ENCODE measurements at places on chromosomes 4 and X.

GRCh38 chrX:2351999-2352995 is 148.5 kb downstream of the DHRSX start:
- no peak for DNase-seq

DNA sequence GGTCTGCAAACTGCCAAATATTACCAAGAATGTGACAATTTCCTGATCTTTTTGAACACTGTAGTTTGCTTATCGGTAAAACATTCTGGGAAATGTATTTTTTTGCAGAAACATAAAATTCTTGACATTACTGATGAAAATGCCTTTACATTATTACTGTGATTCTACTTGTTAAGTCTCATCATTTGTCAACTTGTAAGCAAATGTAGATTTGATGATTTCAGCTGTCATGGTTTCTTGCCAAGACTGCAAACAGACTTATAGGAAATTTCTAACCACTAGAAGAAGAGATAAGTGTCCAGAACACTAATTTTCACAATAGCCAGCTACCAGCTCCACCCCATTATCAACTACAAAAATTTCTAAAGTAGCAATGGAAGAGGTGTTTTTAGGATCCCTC is 560.4 kb downstream of the STPG2 start:
- DNase-seq = no peak

DNA sequence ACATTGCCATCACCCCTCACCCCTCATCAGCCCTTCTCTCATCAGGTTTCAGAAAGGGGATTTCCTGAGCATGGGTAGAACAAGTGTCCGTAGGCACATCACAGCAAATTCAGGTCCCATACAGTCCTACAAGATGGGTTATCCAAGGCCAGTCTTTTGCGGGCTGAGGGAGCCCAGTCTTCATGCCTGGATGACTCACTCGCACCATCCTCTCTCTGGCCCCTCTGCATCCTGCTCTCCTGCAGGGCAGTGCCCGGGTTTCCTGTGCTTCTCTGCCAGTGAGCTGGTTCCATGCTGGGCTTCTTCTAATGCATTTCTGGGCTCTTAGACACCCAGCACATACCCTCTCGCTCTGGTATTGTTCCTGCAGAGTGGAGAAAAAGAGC is 7.3 kb upstream of the INTS6L start:
- no peak for DNase-seq

DNA sequence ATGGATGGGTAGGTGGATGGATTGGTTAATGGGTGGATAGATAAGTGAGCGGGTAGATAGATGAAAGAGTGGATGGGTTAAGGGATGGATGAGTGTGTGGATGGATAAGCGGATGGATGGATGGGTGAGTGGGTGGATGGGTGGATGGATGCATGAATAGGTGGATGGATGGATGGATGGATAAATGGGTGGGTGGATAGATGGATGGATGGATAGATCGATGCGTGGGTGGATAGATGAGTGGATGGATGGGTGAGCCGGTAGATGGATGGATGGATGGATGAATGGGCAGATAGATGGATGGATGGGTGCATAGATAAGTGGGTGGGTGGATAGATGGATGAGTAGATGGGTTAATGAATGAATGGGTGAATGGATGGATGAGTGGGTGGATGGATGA is 90.9 kb downstream of the CPZ start:
- DNase-seq = no peak

DNA sequence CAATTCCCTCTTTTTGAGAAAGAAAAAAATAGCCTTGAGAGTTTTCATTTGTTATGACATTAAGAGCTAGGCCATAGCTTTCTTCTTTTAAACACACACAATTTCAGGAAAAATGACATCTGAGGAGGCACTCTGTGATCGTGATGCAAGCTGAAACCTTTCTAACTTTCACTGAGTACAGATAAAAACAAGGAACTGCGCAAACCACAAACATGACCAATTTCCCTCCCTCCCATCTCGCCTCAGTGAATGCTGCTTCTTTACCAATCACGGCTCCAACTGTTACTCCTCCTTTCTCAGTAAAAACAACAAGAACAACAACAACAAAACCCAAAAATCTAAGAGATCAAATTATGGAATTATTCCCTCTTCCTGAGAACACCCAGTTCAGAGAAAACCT is 626.8 kb downstream of the TLL1 start:
- no peak for DNase-seq

GRCh38 chr4:101307899-101308298 is 39.4 kb downstream of the PPP3CA start:
- no peak for DNase-seq

- no peak for DNase-seq
Measured at GRCh38 chr4:87260477-87260876, 40.1 kb upstream of the KLHL8 start.

GRCh38 chr4:109355835-109356234 is 53.4 kb upstream of the COL25A1 start:
- no peak for DNase-seq

DNA sequence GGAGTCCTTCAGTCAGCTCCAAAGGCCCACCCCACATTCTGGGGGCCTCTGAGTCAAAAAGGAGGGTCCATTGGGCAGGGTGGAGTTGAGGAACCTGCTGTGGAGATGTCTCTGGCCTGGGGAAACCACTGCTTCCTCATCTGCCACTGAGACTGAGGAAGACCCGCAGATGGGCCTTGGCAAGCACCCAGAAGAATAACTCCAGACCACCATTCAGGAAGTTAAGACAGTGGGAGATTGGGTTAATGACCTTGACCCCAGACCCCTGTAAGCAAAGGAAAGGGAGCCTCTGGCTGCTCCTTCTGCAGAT is 8.1 kb upstream of the HSD17B10 start:
- DNase-seq = no peak

- DNase-seq = no peak
Measured at GRCh38 chr4:7753931-7754465, 185.7 kb downstream of the AFAP1 start.

GRCh38 chr4:76024065-76024464 is 768 bp upstream of the CXCL10 start:
- no peak for DNase-seq

GRCh38 chr4:47484168-47484567 is 907 bp upstream of the ATP10D start:
- no peak for DNase-seq
